ENCODE measurements at places on chromosomes 16 and 17.

DNA sequence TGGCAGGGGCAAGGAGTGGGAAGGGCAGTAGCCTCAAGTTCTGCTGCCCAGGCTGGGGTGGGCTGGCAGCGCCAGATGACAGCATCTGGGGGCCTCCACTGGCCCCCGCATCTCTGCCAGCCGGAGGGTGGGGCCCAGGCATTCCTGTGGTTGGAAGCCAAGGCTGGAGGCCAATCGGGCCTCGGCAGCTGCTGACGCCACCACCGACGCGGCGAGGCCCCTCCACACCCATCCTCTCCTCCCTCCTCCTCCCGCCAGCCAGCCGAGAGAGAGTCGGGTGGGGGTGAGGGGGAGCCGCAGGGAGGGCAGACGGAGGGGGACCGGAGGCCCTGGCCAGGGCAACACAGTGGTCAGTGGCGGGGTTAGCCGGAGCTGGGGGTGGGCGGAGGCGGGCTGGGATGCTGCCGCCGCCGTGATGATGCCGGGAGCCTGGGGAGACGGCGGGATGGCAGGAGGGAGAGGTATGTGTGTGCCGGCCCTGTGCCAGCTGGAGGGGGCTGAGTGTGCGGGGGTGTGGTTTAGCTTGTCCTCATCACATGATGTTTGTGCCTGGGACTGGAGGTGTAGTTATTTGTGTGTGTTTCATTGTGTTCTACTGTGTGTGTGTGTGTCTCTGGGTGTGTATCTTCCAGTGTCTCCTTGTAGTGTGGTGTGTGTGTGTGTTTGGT lies 36.6 kb downstream of the ARHGAP23 start:
- no peak for DNase-seq

GRCh38 chr17:54784305-54784704 lies 116.3 kb upstream of the TOM1L1 start:
- DNase-seq, result no peak

GRCh38 chr17:81412490-81413093 lies 17.3 kb downstream of the BAHCC1 start:
- DNase-seq, result no peak

GRCh38 chr16:31071861-31072260 lies 2.2 kb downstream of the ZNF668 start:
- no peak for DNase-seq

- no peak for DNase-seq
Observed at GRCh38 chr17:40181205-40181604, 3.9 kb downstream of the RAPGEFL1 start.

GRCh38 chr16:84479716-84480450 lies 24.6 kb downstream of the MEAK7 start:
- DNase-seq, result no peak

GRCh38 chr16:57042157-57043111 lies 49.9 kb upstream of the CPNE2 start:
- peak; percentile 40 for DNase-seq

DNA sequence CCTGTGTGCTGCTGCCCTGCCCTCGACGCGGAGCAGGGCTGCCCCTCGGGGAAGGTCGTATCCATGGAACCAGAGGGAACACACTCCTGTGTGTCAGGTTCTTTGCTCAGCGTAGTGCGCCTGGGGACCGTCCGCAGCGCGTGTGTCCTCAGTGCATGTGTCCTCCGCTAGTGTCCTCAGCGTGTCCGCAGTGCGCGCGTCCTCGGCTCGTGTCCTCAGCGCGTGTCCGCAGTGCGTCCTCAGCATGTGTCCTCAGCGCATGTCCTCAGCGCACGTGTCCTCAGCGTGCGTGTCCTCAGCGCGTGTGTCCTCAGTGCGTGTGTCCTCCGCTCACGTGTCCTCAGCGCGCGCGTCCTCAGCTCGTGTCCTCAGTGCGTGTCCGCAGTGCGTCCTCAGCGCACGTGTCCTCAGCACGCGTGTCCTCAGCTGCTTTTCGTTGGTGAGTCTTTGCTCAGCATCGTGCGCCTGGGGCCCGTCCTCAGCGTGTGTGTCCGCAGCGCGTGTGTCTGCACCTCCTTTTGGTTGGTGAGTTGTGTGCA lies 59.2 kb upstream of the ZNF750 start:
- no peak for DNase-seq

- no peak for DNase-seq
Observed at GRCh38 chr17:66834919-66835454, at the start of gene CACNG5. Gene CACNG5 (plus strand): TSS chr17:66835117. CDS start chr17:66877333, 42,216 bp downstream.

DNA sequence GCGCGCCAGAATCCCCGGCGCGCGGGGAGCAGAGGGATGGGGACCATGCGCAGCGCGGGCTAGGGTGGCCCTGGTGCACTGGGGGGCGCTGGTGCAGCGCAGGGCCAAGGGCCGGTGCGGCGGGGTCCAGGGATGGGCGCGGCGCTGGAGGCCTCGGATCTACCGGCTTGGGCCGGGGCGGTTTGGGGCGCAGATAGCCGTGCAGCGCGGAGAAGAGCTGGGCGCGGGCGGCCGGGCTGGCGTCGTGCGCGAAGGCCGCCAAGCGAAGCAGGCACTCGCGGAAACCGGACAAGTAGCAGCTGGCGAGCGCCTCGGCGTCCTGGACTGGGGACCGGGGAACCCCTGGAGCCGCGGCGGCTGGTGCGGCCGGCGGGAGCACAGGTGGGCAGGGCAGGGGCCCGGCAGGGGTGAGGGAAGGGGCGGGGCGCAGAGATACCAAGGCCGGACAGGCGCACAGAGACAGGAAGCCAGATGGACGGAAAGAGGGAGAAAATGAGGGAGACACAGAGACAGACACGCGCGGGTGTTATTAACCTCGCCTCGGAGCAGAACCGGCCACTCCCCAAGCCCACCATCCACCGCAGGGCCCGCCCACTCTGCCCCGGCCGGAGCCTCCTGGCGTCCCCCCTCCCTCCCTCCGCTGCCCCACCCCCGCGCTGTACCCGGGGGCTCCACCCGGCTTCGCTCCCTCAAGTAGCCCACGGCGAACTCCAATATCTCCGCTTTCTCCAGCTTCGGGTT lies 2.1 kb downstream of the HES7 start:
- no peak for DNase-seq

DNA sequence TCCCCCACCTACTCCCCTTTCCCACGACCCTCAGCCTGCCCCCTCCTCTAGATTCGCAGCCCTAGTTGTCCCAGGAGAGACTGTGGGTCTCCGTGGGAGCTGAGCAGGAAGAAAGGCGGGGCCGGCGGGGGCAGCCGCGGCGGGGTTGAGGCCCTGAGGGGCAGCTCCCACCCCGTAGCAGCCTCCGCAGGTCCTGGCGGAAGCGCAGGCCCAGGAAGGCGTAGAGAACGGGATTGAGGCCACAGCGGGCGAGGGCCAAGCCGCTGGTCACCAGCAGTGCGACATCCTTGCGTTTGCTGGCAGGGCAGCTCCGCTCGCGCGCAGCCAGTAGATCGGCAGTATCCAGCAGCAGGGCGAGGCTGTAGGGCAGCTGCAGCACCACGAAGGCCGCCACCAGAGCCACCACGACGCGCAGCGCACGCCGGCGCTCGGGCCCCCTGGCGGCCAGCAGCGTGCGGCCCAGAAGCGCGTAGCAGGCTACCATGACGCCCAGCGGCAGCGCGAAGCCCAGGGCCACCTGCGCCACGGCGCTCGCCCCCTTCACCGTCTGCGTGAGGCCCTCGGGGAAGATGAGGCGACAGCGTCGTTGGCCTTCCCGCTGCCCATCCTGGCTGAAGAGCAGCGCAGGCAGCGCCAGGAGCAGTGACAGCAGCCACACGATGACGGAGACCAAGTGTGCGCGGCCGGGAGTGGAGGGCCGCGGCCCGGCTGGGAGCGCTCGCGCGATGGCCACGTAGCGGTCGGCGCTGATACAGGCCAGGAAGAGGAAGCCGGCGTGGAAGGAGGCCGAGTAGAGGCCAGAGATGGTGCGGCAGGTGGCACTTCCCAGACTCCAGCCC lies 1.9 kb downstream of the CCR10 start:
- DNase-seq, result peak; percentile 71

GRCh38 chr17:31687505-31688126 lies 171.4 kb downstream of the COPRS start:
- DNase-seq, result no peak

- DNase-seq, result no peak
Observed at GRCh38 chr16:12740986-12741610, 62.6 kb downstream of the CPPED1 start.

- no peak for DNase-seq
Observed at GRCh38 chr16:4880006-4880580, 32.8 kb downstream of the UBN1 start.

Measured in Kasumi-1 (cell line).